ENCODE measurements at places on chromosomes 6 and 20.
A peak's percentile ranks its signal among the peaks of the same experiment; 100 is the strongest.

GRCh38 chr6:161274898-161275297 lies 1.0 kb upstream of the AGPAT4 start:
- DNase-seq: no peak

- DNase-seq: no peak
Observed at GRCh38 chr20:24739746-24740145, 209.3 kb upstream of the CST7 start.

DNA sequence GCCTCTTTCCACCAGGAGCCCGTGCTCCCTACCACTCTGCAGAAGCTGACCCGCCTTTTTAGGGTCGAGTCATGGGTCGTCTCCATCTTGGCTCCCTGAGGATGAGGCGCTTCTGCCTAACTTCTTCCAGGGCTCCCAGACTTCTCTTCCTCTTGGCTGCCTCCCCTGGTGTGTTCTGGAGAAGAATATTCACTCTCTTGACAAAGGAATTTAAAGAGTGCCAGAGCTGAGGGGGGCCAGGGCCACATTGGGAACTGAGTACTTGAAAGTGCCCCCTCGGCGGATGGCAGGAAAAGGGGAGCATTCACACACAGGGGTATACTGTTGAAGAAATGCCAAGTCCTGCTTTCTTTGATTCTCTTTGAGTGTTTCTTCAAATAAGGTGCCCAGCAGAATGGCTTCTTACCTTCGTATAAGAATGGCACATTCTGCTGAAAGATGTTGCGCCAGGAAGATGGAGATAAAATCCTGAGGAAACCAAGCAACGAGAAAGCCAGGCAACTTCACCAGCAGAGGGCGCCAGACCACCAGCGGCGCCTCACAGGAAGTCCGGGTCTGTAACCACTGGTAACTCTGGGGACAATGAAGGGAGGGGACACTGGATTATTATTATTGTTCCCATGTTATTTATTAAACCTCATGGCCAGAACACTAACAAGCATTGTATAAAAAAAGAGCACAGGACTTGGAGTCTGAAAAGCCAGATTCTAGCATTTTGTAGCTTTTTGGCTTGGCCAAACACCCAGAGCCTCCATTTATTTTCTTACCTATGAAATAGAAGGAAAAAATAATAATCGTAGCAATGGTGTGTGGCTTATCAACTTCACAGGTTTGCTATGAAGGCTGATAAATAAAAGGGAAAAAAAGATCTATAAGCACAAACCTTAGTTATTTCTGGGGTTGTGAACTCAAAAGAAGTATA lies 176.7 kb downstream of the HACE1 start:
- DNase-seq: no peak

GRCh38 chr20:39048000-39048696 lies 86.0 kb downstream of the DHX35 start:
- DNase-seq: peak; percentile 18

DNA sequence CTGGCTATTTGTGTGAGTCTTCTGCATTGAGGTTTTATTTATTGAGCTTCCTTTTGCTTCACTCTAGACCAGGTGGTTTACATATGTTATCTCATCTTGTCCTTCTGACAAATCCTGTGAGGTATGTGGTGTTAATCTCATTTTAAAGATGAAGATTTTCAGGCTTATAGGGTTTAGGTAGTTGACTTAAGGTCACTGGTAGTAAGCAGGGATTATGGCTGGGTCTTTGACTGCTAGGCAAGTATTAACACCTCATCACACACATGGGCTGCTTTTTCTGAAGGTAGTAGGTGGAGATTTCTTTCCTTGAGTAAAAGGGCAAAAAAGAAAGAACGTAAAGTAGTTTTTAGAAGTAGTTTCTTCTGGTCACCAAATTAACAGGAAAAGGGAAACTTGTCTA lies 72.6 kb downstream of the CDKAL1 start:
- DNase-seq: no peak

GRCh38 chr20:39264506-39265172 lies 302.5 kb downstream of the DHX35 start:
- DNase-seq: no peak

DNA sequence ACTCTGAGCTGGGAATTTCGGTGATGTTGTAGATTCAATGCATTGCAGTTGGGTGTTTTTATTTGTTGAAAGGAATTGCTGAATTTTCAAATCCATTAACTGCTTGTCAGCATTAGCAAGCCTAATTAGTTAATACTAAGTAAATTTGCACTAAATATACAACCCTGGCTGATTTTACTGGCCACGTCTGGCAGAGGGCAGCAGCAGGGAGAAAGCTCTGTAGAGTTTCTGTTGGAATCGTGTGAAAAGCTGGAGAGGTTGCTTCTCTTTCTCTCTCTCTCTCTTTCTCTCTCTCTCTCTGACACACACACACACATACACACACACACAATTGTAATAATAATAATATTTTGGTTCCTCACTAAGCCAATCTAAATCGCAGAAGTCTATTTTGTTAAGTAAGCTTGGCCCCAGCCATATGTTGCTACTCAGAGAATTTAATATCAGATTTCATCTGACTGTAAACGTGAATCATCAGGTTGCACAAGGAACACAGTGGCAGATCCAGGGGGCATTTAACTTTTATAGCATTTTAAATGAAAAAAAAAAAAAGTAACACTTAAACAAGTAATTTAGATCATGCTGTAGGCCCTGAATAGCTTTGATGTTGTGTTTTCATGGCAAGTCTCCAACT lies 289.5 kb downstream of the ESR1 start:
- DNase-seq: no peak

DNA sequence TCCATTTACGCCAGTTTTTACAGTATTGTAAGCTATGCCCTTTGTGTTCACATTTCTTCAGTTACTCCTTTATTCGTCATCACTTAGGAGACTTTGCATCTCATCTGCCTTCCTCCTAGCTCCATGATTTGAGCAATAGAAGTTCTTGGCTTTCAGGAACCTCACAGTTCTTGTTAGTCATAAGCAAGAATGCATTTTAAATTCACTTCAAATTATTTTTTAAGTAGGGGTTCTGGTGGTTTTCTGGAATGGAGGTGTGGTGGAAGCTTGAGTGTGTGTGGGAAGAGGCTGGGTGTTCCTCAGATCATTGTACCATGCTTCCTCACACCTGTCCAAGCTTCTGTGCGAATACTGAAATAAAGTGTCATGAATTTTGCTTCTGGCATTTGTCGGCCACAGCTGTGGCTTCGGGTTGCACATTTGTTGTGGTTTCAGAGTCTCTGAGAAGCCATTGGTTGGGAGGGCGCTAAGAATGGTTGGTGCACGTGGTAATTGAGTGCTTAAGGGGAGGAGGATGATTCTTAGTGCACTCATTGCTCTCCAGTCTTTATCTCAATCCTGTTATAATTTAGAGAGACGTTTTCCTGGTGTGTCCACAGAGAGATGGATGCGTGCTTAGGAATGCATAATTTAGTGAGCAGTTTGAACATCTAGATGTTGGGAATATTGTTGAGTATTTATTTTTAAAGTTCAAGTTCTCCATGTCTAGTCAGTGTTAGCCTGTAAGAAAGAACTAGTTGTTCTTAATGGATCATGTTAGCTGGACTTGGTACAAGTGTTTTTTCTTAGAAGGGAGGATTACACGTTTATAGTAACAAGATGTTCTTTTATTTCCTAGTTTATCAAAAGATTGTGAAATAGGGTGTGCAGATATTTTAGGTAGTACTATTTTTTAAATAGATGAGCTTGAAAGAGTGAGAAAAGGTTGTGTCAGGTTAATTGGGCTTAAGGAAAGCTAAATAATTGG lies 31.9 kb downstream of the FOXO3 start:
- peak; percentile 48 for DNase-seq

DNA sequence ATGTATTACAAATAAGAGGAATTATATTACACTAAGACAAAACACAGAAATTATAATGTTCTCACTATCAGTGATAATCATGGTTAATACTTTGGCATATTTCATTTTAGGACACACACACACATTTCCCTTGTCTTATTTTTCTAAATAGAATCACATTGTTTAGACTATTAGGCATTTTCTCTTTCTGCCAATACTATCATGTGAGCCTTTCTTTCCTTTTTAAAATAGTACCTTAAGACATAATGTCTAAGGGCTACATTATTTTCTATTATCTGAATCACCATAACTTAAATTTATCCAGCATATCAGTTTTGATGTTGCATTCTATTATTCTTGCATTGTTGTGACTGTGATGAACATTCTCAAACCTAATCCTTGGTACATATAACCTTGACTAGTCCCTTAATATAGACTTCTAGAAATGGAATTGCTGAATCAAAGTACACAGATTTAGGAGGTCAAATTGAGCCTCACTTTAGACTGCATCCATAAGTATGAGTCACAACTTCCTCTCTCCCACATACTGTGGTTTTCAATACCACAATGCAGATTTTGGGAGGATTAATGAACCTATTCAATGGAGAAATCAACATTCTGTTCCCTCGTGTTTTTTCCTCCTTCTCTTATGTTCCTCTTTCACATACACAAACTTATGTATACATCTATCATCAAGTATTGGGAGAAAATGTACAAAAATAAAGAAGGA lies 212.6 kb downstream of the MOXD1 start:
- DNase-seq: no peak

DNA sequence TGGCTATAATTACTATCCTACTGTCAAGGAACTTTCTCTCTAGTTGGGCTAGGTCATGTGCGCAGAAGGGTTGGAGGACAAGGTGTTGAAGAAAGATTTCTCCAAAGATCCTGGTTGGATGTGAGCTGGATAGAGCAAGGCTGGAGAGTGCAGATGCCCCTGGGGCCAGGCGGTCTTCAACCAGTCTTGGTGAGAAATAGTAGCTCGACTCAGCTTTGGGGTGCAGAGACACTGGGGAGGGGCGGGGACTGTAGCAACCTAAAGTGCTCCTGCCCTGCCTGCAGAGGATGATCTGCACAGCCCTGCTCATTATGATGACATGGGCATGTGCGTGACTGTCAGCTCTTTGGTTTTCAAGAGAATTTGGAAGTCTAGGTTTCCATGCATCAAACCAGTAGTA lies 35.9 kb downstream of the PHACTR3 start:
- no peak for DNase-seq

GRCh38 chr6:21847711-21848480 lies 254.3 kb downstream of the SOX4 start:
- no peak for DNase-seq

GRCh38 chr20:50263831-50264230 lies 73.2 kb downstream of the CEBPB start:
- no peak for DNase-seq

All from NCI-H2107 (cell line).